ENCODE measurements at places on chromosomes 6 and 20.

DNA sequence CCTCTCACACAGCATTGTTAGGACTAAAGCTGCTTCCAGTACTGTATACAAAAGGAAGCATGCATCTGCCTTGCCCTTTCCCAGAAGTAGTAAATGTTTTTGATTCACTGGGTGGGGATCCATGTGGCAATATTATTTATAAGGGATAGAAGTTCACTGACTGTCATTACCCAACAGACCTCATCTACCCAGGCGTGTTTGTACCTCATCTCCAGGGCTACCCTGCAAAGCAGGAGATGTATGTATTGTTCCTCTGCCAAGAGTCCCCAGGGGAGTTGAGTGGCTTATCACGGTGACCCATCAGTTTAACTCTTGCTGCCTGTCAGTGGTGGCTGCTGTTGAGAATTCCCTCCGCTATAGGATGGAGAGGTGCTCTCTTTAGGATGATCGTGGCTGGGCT, 42.5 kb downstream of the SLC24A3 start:
- DNase-seq = no peak

DNA sequence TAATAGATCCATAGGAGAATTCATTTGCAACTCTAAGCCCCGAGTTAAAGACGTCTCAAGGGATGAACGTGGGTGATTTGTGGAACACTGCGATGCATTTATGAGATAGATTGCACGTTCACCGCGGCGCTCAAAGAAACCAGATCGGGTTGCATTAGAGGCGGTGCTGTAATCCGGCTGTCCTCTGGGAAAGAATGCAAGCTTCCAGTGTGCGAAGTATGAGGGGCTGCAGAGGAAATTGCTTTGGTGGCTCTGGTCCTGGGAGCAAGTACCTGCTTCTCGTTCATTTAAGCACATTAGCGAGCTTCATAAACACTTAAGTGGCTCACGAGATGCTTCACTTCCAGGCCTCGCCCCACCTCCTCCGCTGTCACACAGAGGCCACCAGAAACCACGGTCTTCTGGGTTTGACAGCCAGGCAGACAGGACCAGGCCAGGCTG, 182.3 kb downstream of the CDH4 start:
- DNase-seq = no peak

GRCh38 chr20:21202259-21202658, 76.4 kb downstream of the KIZ start:
- DNase-seq = no peak

- no peak for DNase-seq
Measured at GRCh38 chr6:74091136-74091793, 395.3 kb downstream of the CD109 start.

DNA sequence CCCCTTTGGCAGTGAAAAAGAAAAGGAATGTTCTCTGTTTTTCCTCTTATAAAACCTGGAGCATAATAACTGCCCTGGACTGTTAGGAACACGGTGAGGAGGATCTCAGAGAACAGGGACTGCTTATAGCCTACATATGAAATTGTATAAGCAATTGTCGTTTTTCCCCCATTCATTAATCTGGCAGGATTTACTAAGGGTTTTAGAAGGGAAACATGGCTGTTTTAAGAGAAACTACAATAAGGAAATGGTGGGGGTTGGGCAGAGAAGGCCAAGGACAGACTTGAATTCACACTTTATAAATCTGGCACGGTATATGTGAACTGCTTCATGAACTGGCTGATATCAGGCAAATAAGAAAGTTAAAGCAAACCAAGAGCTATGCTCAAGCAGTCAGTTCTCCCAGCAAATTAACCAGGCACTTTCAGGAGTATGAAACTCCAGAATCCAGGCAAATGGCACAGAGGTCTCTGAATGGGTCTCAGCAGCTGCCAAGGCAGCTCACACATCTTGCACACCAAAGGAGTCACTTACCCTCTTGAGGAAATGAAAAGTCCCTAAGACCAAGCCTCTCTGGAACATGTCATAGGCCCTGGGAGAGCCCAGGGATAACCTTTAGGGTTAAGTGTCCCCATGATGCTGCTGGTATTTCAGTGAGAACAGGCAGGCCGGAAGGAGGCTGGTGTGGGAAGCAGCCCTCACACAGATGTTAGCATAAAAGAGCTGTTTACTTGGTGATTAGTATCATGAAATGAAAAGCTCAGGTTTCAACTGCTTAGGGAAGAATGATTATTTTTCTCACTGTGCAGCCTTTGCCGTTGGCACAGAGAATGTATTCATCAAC, 260.5 kb upstream of the MARCKS start:
- DNase-seq = no peak

GRCh38 chr6:11665604-11666326, 112.8 kb downstream of the ADTRP start:
- no peak for DNase-seq

GRCh38 chr20:34644345-34644744, 32.5 kb downstream of the PIGU start:
- no peak for DNase-seq
